ENCODE measurements at places on chromosomes 2 and 18. TPM values are rescaled to one million over a fixed set of nuclear protein-coding genes. Genes with fewer than 3 reads are reported as not detected.

RALB gene
- total RNA-seq = 49.4 TPM

CYTIP gene
- total RNA-seq = not detected

DTNA gene
- 0.48 TPM for total RNA-seq

ADNP2 gene
- total RNA-seq = 23.9 TPM

C2orf42 gene
- total RNA-seq = 10.0 TPM

SLC40A1 gene
- 0.04 TPM for total RNA-seq

SP5 gene
- total RNA-seq = not detected

KCNG3 gene
- not detected for total RNA-seq

CD207 gene
- total RNA-seq = not detected

TMEM163 gene
- total RNA-seq = not detected

ADAM23 gene
- 0.28 TPM for total RNA-seq

CAVIN2 gene
- 8.4 TPM for total RNA-seq

BCL11A gene
- 7.2 TPM for total RNA-seq

RIT2 gene
- not detected for total RNA-seq

CCDC68 gene
- total RNA-seq = 3.9 TPM

PPP4R1 gene
- total RNA-seq = 147 TPM

ACKR3 gene
- total RNA-seq = 1.8 TPM

POTEE gene
- total RNA-seq = 0.07 TPM

AKAIN1 gene
- not detected for total RNA-seq

LIPT1 gene
- 3.0 TPM for total RNA-seq

HOXD1 gene
- not detected for total RNA-seq

TRPM8 gene
- total RNA-seq = not detected

PSMA8 gene
- total RNA-seq = not detected

TMEM247 gene
- total RNA-seq = not detected

STPG4 gene
- total RNA-seq = 0.07 TPM

SNORC gene
- total RNA-seq = 0.65 TPM

CTLA4 gene
- not detected for total RNA-seq

PCARE gene
- not detected for total RNA-seq

All from foreskin keratinocyte (primary cell).